Stimulated activated CD4-positive, alpha-beta T cell treated with anti-CD3 and anti-CD28 coated beads, TNF-alpha, amount 100 ng/mL, for 1 hour (primary cell): ENCODE measurements at places on chromosomes 5 and 9.

DNA sequence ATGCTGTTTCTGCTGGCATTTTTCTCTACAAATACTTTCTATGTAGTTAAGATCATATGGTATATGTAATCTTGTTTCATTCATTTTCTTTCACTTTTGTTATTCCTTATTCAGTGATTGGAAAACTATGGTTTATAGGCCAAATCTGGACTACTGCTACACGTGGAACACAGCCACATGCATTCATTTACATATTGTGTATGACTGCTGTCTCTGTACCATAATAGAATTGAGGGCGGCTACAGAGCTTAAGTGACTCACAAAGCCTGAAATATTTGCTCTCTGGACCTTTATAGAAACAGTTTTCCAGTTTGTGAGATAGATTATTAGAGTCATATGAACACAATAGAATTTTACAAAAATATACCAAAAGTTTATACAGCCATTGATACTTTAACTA, 133.6 kb upstream of the CDKN2B start:
- DNase-seq, result no peak

DNA sequence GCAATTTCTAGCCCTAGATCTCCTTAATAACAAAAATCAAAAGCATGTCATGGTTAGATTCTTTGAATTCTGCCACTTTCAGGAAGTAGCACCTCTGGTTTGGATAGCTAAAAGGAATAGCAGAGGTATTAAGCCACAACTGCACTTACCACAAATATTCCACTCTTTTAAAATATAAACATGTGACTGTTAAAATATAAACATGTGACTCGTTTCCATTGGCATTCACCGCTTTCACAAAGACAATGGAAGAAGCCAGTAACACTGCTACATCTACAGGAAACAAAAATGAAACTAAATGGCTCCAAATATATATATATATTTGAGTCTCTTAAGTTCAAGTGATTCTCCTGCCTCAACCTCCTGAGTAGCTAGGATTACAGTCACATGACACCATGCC, 222.9 kb downstream of the ARL15 start:
- no peak for DNase-seq

GRCh38 chr9:121739971-121740370, 88.5 kb downstream of the DAB2IP start:
- no peak for DNase-seq

- DNase-seq, result no peak
These were observed 5.2 kb downstream of the OLFML2A start for GRCh38 chr9:124781967-124782660.

GRCh38 chr9:17878810-17879370, 300.0 kb downstream of the SH3GL2 start:
- no peak for DNase-seq

DNA sequence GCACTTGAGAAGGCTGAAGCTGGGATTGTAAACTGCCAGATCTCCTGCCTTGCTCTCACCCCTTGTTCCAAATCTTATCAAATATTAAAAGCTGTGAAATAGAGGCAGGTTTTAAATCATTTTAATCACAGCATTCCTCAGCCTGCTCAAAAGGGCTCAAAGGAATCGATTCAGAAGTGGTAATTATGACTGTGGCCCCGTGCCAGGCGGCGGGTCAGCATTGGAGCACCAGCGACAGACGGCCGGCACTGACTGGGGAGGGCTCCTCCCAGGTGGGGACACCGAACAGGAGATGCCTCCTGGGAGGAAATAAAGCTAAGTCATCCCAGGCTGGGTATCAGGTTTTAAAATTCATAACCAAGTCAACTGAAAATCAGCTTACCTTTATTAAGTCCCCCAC, 66.7 kb downstream of the KCNIP1 start:
- no peak for DNase-seq

DNA sequence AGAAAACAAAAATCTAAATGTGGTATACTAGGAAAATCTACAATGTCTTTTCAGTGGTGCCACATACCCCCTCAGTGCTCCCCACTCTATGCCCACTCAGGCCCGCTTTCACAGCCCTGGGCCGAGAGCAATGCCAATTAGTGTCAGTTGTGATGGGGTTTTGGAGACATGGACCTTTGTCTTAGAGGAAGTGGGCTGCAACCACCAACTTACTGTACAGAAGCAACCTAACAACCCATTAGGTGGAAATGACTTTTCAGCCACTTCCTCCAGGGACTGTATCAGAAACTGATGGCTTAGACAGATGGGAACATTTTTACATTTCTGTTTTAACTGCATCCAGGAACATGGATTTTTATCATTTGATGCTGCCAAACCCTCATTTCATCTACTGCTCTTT, 268.0 kb downstream of the BNC2 start:
- DNase-seq, result no peak
